Iris pigment epithelial cell (primary cell): ENCODE measurements at places on chromosomes 4 and X.

GRCh38 chr4:142128529-142128928 is 492.1 kb downstream of the IL15 start:
- DNase-seq: peak; percentile 5

- no peak for DNase-seq
Measured at GRCh38 chr4:1315836-1316536, 26.3 kb downstream of the MAEA start.

- no peak for DNase-seq
Measured at GRCh38 chrX:66042307-66043077, 2.6 kb upstream of the VSIG4 start.

GRCh38 chrX:100409610-100410590 is at the start of gene PCDH19:
PCDH19 (minus strand) TSS chrX:100410273; CDS start chrX:100408597, 1,676 bp downstream.
- peak; percentile 50 for DNase-seq

GRCh38 chrX:8738588-8739189 is 6.8 kb upstream of the ANOS1 start:
- peak; percentile 31 for DNase-seq

- peak; percentile 56 for DNase-seq
Measured at GRCh38 chrX:130799393-130799792, 103.6 kb downstream of the ENOX2 start.

DNA sequence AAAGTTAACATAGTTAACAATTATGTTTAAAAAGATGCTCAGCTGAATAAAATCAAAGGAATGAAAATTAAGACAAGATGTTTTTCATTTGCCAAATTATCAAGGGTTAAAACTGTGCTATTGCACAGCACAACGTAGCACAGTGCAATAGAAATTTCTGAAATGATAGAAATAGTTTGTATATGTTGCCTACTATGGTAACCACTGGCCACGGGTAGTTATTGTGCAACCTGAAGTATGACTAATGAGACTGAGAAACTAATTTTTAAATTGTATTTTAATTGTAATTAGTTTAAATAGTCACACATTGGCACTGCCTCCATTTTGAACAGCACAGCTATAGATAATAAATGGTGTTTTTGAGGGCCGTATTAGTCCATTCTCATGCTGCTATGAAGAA is 343.1 kb upstream of the FAM241A start:
- peak; percentile 56 for DNase-seq
